ENCODE measurements at places on chromosomes 3 and 15.

DNA sequence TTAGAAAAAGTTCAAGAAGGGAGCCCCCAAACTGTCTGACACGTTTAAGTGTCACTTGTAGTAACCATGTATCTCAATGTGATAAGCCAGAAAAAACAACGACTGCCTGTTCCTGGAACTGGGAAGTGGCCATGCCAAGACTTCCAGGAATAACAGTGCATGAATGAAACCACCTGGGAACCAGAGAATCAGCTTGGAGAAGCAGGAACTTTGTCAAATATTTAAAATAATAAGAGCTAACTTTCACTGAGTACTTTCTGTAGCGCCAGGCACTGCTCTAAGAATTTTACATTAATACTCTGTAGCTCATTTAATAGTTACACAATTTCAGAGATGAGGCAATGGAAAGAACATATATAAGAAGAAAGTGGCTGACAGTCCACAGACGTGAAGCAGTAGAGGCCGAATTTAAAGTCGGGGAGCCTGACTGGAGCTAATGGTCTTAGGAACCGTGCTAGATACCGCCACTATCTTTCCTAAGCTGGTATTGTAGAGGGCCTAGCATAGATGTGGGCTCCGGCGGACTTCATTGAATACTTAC lies 876 bp downstream of the PLSCR1 start:
- no peak for DNase-seq

DNA sequence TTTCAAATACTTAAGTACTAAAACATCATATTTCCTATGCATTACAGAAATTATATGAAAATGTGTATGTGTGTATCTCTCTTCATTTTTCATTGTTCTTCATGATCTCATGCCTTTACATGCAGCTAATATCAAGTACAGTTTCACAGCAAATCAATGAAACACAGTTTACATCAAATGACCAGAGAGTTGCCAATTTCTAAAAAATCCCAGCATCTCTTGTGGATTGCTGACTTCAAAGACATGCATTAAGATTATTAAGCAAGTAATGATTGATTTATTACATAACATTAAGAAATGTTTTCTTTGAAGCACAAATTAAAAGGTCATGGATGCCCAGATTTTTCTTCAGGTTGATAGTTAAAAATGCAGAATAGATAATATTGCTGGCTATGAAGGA lies 31.0 kb upstream of the TAFA4 start:
- no peak for DNase-seq

- DNase-seq, result no peak
Measured at GRCh38 chr15:87736891-87737389, 519.6 kb downstream of the NTRK3 start.

DNA sequence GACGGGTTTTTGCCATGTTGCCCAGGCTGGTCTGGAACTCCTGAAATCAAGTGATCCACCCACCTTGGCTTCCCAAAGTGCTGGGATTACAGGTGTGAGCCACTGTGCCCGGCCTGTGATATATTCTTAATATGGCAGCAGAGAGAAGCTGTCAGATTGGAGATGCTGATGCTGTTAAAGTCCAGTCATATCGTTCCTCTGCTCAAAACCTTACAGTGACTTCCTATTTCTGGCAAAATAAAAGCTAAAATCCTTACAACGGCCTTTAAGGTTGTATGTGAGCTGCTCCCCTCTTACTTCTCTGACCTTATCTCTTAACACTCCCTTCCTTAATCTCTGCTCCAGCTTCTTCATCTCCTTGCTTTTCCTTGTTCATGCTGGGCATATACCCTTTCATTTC lies 26.6 kb upstream of the MGA start:
- no peak for DNase-seq

GRCh38 chr15:70613271-70613670 lies 150.1 kb downstream of the UACA start:
- no peak for DNase-seq
